Ureter (tissue), 1 donor: ENCODE measurements at places on chromosomes 4 and X.

DNA sequence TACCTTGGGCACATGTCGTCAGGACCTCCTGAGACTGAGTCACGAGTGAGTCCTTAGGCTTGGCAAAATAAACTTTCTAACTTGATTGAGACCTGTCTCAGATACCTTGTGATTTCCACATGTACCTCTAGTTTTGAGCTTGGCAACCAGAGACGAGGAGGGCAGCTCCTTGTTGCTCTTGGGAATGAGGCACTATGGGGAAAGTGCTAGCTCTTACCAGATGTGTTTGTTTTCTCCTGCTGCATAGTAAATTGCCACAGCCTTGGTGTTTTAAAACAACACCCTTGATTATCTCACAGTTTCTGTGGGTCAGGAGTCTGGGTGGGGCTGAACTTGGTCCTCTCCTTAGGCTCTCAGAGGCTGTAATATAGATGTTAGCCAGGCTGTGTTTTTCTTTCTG, 59.1 kb upstream of the MAML3 start:
- DNase-seq, result no peak

- DNase-seq, result no peak
Observed at GRCh38 chrX:153818571-153819383, 11.6 kb downstream of the PDZD4 start.

DNA sequence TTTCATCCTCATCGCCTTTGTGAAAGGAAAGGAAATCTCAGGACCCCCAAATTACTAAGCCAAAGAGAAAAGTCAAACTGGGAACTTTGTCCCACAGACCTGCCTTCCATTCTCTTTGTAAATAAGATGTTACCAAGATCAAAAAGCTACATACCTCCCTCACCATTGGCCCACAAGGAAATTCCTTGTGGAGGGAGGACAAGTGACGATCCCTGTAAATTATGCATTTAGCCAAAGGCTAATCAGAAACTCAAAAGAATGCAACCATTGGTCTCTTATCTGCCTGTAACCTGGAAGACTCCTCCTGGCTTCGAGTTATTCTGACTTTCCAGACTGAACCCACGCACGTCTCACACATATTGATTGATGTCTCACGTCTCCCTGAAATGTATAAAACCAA, 70.3 kb downstream of the SHOX start:
- DNase-seq, result no peak

DNA sequence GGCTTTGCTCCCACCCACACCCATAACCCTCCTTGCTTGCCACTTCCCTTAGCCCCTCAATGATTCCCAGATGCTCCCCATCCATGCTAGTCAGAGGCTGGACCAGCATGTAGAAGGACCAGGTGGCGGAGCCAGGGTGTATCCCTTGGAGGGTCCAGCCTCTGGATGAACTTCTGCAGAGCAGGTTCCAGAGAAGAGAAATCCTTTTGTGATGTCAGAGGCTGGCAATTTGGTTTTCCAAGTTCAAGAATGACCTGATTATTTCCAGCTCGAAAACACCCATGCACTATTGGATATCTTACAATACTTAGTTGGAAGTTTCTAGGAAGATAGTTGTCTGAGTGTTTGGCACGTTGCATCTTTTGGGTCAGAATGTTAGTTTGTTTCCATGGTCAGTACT, 168.3 kb upstream of the RPS6KA3 start:
- DNase-seq, result no peak

- no peak for DNase-seq
Observed at GRCh38 chr4:153341575-153342090, 2.9 kb upstream of the MND1 start.
